ENCODE measurements at places on chromosomes 13 and 19.

DNA sequence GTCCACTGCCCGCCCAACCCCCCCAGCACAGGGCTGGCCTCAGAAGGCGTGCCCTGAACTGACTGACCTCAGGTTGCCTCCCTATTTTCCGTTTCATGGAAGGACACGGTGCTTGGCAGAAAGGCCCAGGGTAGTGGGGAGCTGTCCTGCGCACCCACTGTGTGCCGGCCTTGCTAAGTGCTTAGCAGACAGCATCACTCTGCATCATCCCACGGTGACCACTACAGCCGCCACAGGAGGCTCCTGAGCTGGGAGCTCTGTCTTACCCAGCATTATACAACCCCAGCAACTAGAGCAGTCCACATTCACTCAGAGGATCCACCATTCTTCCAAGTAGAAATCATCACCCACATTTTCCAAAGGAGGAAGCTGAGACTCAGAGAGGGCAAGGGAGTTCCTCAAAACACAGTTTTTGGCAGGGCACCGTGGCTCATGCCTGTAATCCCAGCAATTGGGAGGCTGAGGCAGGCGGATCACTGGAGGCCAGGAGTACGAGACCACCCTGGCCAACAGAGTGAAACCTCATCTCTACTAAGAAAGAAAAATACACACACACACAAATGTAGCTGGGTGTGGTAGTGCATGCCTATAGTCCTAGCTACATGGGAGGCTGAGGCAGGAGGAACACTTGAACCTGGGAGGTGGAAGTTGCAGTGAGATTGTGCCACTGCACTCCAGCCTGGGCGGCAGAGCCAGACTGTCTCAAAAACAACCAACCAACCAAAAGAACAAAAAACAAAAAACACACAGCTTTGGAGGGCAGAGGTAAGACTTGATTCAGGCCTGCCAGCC is 1.6 kb downstream of the SBK2 start:
- peak; percentile 52 for DNase-seq

- no peak for DNase-seq
Observed at GRCh38 chr13:25171517-25172302, at the start of gene AMER2. Gene AMER2 (minus strand): TSS chr13:25172288. CDS start chr13:25171619, 669 bp downstream.

DNA sequence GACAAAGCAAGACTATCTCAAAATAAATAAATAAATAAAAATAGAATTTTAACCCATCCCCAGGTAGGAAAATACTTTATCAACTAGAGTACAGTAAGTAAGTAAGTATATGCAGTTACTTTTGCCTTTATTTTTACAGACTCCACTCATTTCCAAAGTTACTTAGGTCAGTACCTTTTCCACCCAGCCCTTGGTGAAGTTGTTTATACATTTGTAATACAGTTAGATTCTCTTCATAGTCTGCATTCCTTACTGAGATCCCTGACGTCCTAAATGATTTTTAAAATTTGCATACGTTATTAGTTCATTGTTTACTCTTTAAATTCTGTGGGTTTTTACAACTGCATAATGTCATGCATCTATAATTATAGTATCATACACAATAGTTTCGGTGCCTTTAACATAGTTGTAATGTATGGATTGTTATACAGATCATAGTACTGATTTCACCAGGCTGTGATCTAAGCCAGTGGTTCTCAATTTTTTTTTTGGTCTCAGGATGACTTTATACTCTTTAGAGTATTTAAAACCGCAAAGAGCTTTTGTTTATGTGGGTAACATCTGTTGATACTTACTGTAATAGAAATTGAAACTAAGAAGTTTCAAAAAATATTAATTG is 10.4 kb downstream of the SETDB2 start:
- no peak for DNase-seq

DNA sequence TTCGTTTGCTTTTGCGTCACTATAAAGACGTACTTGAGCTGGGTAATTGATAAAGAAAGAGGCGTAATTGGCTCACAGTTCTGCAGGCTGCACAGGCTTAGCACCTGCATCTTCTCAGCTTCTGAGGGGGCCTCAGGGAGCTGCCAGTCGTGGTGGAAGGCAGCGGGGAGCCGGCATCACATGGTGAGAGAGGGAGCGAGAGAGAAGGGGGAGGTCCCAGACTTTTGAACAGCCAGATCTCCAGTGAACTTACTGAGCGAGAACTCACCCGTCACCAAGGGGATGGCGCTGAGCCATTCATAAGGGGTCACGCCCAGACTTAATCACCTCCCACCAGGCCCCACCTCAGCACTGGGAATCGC is 58.7 kb upstream of the F7 start:
- no peak for DNase-seq

GRCh38 chr19:35449359-35450043 is 1.4 kb downstream of the FFAR2 start:
- DNase-seq: peak; percentile 94

All from inflammatory macrophage treated with lipopolysaccharide for 4 hours (primary cell).